Cerebellar nuclear complex (tissue), 1 donor: ENCODE measurements at places on chromosomes 11 and 22.

DNA sequence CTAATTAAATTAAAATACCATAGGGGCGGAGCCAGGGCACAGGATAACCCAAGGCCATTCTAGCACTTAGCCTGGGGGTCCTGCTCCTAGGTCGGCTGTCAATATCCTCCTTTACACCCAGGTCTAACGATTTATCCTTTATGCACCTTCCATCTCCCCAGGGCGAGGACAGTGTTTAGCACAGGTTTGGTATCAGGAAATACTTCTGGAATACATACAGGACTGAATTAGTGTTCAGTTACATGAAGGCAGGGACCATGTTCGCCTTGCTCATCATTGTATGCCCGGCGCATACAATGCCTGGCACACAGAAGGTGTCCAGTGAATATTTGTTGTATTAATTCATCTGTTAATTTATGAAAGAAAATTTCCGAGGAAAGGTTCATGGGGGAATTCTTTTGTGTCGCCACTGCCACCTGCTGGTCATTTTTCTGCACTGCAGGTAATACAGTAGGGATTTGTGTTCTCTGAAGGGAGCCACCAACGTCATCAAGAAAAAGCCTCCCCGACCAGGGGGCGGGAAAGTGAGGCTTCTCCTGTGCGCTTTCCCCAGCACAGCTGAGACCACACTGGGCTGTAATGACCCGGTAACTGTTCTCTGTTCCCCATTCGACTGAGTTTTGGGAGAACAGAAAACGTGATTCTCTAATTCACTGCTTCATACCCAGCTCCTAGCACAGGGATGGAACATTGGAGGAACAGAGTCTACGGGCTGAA is 68.7 kb upstream of the ASPHD2 start:
- no peak for DNase-seq

DNA sequence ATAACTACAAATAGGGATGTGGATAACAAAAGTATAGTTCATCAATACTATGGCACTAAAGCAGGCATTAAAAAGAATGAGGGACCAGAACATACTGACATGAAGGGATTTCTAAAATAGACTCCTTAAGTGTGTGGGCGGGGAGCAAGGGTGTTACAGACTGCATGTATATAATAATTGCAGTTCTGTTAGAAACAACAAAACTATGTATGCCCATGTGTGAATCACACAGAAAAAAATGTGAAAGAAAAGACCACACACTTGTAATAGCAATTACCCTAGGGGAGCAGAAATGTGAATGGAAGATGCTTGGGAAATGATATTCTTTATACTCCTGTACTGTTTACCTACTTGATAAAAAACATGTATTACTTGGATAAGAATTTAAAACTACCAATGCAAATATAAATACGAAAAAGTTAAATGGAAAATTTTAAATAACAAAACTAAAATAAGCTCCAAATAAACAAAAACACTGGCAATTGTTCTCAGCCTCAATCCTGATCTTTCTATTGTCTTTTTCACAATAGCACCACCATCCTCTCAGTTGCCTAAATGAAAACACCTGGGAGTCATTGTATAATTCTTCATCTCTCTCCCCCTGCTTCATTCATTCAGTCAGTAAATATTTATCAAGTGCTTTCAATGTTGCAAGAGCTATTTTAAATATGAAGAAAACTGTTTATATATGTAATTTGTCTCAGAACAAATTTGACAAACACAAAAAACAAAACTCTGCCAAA is 129.8 kb downstream of the FCHSD2 start:
- DNase-seq = no peak

- DNase-seq = no peak
These were observed 241.2 kb upstream of the SYN3 start for GRCh38 chr22:33299245-33299956.

DNA sequence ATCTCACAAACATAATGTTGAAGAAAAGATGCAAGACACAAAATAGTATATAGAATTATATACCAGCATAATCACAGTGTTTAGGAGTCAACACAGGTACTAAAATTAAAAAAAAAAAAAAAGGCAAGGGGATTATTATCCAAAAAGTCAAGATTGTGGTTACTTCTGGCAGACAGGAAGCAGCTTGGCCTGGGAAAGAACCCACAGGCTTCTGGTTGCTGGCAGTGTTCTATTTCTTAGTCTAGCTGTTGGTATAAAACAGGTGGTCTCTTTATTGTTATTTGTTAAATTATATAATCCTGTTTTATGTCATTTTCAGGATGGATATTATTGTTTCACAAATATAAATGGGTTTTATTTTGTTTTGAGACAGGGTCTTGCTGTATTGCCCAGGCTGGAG is 54.0 kb downstream of the C11orf58 start:
- no peak for DNase-seq

DNA sequence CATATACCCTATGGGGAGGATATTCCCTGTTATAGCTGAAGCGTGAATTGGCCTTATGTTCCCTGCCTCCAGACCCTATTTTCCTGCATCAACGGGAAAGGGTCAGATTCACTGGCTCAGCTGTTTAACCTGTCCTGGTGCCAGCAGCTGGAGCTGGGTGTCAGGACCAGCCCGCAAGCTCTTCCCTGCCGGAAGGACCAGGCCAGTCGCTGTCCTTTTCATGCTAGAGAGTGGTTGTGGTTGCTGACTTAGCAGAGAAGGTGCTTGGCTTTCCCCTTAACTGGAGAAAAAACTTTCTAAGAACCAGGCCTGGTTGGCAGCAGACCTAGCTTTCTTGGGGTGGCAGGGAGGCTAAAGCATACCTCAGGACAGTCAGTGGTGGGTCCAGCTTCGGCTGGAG is 5.2 kb upstream of the SREBF2 start:
- no peak for DNase-seq

GRCh38 chr11:32331792-32332191 is 103.5 kb downstream of the WT1 start:
- no peak for DNase-seq

DNA sequence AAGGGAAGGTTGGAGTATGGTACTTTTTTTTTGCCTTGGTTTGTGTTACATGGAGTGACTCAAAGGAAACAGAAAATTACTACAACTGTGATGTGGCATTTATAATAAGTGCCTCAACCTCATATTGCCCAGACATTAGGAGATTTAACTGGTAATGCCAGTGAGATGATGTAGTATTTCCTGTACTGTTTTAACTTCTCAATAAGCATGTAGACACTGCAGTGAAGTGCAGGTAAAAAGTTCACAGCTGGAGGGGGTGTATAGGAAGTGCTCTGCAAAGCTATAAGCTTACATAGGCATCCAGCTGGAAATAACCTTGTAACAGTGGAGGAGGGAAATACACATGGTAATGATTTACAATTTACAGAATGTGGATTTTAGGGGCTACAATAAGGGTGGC is 138.2 kb upstream of the MTMR2 start:
- DNase-seq = no peak

GRCh38 chr11:106706355-106706754 is 311.9 kb downstream of the GUCY1A2 start:
- DNase-seq = no peak

DNA sequence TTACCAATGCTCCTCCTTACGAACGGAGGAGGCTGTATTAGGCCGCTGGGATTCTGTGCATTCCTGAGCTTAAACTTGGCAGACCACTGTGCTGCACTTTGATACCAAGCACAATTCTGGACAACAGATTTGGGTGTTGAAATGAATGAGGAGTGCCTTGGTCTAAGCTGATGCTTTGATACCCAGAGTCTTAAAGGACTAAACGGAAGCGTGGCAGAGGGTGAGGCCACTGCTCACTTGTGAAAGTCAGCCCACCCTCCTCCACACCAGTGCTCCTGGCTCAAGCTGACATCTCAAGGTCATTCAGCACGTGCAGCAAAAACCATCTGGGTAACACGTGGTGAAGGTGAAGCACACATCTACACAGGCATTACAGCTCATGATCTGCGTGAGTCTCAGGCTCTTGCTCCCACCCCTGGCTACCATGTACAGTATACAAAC is 85.9 kb downstream of the MICAL3 start:
- no peak for DNase-seq

GRCh38 chr11:72042064-72042745 is 38.1 kb downstream of the NUMA1 start:
- no peak for DNase-seq

DNA sequence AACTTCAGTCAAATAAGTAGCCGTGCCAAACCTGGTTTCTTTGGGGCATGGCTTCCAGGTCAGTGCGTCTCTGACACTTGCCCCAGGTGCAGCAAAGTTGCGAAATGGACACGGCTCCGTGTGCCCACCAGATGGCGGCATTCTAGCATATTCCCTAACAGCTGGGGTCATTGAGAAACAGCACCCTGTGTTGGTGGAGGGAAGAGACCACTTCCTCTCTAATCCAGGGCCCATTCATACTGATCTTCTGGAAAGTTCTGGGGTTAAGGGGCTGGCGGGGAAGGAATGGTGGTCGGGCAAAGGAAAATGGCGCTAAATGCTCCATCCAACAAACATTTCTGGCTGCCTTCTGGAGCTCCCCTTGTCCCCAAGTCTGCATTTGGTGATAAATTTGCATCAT is 141.2 kb upstream of the TIMP3 start:
- no peak for DNase-seq

- no peak for DNase-seq
These were observed 1.7 kb downstream of the HPX start for GRCh38 chr11:6438979-6439571.

GRCh38 chr11:42473106-42473505 is 838.7 kb upstream of the API5 start:
- no peak for DNase-seq

DNA sequence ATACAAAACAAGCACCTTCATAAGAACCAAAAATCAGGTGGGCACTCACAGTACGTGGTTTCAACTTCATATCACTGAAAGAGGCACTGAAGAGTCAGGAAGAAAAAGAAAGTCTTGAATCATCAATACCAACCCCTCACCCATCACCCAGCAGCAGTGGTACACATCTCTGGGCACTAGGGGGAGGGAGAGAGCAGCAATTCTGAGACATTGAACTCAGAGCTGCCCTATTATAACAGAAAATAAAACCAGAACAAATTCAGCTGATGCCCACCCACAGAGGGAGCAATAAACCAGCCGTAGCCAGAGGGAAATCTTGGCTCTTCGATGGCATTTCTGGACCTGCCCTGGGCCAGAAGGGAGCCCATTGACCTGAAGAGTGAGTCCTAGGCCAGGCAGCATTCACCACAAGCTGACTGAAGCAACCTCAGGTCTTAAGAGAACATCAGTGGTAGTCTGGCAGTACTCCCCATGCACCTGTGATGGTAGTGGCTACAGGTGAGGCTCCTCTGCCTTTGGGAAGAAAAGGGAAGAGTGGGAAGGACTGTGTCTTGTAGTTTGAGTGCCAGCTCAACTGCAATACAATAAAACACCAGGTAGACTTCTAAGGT is 42.2 kb upstream of the FAM181B start:
- DNase-seq = no peak

- DNase-seq = no peak
These were observed at the start of gene ASCL2 for GRCh38 chr11:2270322-2271076. Gene ASCL2, minus strand, starts transcription at chr11:2270588. Its CDS starts 256 bp downstream, at chr11:2270332.

DNA sequence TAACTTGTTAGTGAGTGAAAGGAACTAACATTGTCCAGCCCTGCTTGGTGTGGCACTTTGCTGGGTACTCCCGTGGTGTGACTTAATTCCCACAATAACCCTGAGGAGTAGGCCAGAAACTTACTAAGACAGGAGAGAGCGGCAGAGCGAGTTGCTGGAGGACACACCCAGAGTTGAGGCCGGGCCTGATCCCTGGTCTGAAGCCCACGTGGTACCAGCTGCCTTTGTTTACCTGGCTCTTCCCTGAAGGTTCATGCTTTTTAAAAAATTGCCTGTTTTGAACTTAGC is 594 bp downstream of the MPST start:
- no peak for DNase-seq

DNA sequence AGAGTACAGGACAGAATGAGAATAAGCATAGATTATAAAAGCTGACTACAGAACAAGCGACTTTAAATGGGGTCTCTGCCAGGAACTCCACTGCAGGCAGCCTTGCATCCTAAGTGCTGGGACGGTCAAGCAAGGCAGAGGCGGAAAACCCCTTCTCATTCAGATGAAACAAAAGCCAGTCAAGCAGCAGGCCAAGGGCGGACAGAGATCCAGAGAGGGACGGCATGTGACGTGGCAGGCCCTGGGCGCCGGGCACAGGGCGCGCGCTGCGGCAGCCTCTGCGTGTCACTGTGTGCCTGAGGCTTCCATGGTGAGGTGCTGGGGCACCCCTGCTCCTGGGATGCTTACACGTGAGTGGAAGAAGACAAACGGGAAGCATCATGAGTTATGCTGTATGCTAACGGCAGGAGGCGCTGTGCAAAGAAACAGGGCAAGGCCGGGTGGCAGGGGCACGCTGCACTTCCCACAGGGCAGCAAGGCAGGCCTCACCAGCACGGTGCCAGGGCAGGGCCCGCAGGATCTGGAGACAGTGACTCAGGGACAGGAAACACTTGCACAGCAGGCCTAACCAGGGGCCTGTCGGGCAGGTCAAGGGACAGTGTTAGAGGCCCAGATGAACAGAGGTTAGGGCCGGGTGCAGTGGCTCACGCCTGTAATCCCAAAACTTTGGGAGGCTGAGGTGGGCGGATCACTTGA is 6.2 kb downstream of the TOLLIP start:
- no peak for DNase-seq

DNA sequence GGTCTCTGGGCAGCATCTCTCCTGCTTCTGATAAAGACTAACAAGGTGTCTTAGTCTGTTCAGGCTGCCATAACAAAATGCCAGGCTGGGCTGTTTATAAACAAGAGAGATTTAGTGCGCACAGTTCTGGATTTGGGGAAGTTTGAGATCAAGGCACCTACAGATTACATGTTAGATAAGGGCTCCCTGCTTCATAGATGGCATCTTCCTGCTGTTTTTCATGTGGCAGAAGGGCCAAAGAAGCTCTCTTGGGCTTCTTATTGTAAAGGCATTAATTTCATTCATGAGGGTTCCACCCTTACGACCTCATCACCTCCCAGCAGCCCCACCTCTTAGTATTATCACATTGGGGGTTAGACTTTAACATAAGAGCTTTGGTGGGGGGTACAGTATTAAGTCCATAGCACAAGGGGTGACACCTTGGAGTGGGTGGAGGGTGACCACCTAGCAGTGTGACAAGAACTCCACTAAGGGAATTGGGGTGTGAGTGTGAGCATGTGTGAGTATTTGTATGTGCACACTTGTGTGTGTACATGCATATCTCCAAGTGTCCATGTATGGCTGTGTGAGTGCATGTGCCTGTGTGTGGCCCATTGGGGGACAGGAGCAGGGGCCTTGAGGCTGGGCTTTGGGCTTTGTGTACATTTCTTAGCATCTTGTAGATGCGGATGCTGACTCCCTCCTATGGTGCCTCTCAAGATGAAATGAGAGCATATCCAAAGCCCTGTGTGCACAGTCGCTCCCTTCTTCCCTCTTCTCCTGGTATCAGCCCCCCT is 42.7 kb downstream of the BCR start:
- no peak for DNase-seq
